ENCODE measurements at places on chromosomes 6 and 20.
A peak's percentile ranks its signal among the peaks of the same experiment; 100 is the strongest.

DNA sequence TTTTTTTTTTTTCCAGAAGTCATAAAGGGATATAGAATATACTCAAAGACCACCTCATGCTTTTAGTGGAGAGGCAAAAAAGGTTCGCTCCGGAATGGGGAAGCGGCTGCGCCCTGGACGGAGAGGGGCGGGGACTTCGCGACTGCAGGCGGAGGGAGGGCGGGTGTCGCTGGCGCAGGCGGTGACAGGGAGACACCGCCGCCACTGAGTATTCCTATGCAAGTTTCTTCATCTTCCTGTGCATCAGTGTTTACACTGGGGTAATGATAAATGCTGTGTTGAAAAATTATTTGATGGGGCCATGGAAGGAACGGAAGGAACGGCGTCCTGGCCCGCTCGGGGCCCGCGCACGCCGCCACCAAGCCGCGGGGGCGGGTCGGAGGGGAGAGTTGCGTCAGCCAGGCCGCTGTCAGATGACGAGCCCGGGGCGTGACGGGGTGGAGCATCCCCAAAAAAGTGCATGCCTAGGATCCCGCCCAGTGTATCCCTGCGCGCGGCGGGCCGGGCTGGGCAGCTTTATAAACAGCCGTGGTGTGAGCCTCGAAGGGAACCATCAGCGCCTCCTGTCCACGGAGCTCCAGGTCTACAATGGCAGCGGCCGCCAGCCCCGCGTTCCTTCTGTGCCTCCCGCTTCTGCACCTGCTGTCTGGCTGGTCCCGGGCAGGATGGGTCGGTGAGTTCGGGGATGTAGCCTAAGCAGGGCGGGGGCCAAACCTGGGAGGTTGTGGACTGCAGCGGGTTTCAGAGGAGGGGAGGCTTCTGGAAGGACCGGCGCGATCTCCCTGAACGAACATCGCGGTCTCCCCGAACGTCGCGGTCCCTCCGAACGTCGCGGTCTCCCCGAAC is at the start of gene ULBP1:
ULBP1 (plus strand) TSS at position 482 of the 846 bp plus-strand sequence; CDS start at position 589, 107 bp downstream.
- DNase-seq: peak; percentile 62

DNA sequence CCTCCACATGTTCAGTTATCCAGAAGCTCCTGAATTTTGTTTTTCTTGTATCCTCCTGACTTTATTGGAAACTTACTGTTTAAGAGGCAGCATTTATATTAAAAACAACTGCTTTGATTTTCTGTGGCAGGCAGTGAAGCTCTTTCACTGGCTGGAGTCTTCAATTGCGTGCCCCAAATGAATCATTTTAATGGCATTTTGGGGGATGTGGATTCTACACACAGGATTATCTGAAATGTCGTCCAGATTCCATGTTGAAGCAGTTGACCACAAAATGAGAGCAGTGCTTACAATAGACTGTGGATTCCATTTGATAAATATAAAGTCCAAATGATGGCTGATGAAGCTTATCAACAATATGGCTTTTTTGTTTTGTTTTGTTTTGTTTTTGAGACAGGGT is 41.0 kb upstream of the HIVEP1 start:
- DNase-seq: no peak

DNA sequence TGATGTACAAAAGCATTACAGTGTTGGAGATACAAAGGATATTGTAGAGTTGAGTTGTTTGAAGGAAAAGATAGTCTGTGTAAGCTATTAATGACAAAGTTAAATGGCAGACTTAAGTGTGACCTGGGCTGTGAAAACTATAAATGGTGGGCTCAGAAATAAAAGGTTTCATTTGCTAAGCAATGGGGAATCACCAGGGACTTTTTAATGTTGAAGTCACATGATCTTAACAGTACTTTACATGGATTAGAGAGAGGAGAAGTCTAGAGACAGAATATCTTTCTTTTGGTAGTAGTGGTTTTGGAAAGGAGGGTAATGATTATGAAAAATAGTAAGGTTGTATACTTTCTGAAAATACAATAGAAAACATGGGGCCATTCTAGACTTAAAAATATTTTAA is 67.1 kb downstream of the SCAF8 start:
- DNase-seq: no peak

DNA sequence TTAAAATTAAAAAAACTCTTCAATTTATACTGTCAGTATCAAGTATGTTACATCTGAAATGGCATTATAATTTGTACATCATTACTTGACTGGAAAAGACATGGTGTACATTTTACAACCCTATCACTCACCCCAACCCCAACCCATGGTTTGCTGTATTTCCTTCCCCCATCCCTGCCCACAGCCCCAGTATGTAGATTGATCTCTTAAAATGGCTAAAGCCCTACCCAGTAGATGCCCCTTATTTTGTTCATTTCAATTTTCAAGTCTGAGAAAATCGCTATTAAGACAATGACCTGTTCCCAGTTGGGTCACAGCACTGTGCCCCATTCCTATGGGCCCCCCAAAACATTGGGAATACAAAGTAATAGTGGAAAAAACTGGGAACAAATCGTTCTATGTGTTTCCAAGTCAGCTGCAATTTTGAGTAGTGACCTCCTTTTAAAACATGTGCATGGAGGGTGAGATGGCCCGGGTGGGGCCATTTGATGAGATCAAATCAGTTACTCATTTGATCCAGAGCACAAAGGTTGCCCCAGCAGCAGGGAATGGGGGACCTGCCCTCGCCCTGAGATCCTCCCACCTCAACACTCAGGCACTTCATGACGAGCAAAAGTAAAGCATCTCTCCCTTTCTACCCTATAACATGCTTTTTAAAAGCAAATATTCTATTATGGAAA is 13.3 kb downstream of the EZR start:
- DNase-seq: no peak

- DNase-seq: no peak
Observed at GRCh38 chr6:16623029-16623653, 138.1 kb downstream of the ATXN1 start.

DNA sequence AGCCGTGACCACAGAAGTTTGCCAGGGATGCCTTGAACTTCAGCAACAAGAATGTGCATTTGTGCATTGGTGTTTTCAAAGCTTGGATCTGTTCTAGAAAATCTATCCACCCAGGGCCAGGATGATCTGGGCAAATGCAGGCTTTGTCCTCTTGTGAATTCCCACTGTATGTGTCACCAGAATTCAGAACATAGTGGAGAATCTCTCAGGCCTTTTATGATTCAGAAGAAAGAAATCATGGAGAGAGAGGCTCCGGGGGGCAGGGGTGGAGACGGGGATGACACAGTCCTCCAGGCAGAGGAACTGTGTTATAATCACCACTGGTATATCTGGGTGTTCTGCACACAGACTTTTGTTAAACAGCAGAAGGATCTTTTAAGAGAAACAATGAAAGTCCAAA is 304.1 kb downstream of the CDH4 start:
- DNase-seq: no peak

GRCh38 chr6:111210194-111210728 is 123.0 kb downstream of the SLC16A10 start:
- no peak for DNase-seq

- DNase-seq: peak; percentile 5
Observed at GRCh38 chr6:53579338-53579737, 34.4 kb upstream of the GCLC start.

DNA sequence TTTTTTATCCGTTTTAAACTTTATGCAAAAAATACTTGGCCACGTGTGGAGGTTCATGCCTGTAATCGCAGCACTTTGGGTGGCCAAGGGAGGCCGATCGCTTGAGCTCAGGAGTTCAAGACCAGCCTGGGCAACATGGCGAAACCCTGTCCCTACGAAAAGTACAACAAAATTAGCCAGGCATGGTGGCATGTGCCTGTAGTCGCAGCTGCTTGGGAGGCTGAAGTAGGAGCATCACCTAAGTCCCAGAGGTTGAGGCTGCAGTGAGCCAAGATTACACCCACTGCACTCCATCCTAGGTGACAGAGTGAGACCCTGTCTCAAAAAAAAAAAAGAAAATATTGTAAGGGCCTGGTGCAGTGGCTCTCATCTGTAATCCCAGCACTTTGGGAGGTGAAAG is 45.0 kb downstream of the CSE1L start:
- no peak for DNase-seq

- DNase-seq: no peak
Observed at GRCh38 chr6:150586850-150587359, 12.8 kb upstream of the PLEKHG1 start.

GRCh38 chr20:14801591-14802325 is 464.3 kb upstream of the FLRT3 start:
- no peak for DNase-seq

Data from stimulated activated CD8-positive, alpha-beta memory T cell treated with anti-CD3 and anti-CD28 coated beads, Interleukin-7, amount 100 ng/mL, for 24 hours (primary cell).